Cardiac septum (tissue), 1 donor: ENCODE measurements at places on chromosomes 2 and 18.

DNA sequence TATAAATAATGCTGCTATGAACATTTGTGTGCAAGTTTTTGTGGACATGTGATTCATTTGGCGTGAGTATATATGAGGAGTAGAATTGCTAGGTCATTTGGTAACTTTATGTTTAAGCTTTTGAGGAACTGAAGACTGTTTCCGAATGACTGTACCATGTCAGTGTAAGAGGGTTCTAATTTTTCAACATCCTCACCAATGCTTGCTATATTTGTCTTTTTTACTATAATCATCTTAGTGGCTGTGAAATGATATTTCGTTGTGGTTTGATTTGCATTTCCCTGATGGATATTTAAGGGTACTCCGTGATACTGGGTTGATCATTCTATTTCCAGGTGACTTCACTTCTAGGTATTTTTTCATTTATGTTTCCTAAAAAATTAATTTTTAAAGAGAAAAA is 241.1 kb downstream of the BCL2 start:
- no peak for DNase-seq

- no peak for DNase-seq
Observed at GRCh38 chr2:233290051-233290845, 17.4 kb upstream of the SAG start.

DNA sequence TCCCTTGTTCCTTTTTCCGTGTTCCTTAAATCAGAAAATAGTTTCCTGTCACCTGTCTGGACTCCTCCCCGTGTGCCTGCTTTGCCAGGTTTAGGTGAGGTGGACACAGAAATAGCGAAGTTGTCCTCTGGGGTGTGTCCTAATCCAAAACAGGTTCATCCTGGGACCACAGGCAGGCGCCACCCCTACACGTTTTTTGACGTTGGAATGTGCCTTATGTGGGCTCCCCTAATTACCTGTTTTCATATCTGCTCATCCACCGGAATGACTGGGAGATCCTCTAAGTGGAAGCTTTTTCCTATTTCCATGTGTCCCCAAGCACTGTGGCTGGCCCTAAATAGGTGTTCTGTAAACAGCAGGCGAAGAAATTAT is 49.0 kb upstream of the PAIP2B start:
- no peak for DNase-seq

DNA sequence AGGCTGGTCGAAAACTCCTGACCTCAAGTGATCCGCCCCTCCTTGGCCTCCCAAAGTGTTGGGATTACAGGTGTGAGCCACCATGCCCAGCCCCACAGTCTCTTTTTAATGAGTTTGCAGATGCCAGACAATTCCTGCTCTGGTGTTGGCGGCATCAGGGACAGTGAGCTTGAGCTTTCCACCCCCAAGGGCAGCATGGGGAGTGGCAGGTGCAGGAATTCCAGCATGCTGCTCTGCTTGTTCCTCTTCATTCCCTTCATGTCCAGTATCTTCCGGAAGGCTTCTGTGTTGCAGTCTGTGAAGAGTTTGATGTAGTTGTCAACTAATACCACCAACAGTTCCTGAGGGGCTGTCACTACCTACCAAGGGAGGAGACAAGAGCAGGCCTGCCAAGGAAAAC is 137.3 kb downstream of the SS18 start:
- DNase-seq = no peak

- DNase-seq = peak; percentile 62
Observed at GRCh38 chr2:1868683-1869141, 124.4 kb upstream of the PXDN start.

GRCh38 chr2:34853646-34854045 is 1254.5 kb upstream of the FAM98A start:
- no peak for DNase-seq

DNA sequence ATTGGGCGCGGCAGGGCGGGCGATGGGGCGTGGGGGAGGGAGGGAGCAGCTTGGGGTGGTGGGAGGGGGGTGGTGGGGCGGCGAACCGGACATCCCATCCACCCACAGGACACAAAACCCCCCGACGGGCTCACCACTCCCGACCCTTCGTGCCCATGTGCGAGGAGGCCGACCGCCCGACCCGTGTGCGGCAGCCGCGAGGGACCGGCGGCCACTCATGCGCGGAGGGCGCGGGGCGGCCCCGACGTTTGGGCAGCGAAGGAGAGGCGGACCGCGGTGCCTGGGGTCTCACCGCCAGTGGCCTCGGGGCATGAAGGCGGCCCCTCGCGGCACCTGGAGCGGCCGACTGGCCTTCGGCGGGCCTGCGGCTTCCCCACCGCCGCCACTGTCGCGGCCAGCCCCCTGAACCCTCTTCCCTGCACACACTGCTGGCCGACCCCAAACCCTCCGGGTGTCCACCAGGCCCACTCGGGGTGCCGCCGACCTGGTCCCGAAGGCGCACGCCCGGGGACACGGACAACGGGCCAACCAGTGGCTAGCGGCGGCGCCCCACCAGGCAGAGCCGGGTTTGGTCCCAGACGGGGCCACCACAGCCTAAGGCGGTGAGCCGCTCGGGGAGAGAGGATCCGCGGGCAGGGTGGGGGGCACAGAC is 94.6 kb upstream of the ANKRD30BL start:
- no peak for DNase-seq

- no peak for DNase-seq
Observed at GRCh38 chr18:56388571-56388970, 249.8 kb downstream of the TXNL1 start.

GRCh38 chr2:215723631-215724011 is 287.8 kb upstream of the FN1 start:
- DNase-seq = no peak

DNA sequence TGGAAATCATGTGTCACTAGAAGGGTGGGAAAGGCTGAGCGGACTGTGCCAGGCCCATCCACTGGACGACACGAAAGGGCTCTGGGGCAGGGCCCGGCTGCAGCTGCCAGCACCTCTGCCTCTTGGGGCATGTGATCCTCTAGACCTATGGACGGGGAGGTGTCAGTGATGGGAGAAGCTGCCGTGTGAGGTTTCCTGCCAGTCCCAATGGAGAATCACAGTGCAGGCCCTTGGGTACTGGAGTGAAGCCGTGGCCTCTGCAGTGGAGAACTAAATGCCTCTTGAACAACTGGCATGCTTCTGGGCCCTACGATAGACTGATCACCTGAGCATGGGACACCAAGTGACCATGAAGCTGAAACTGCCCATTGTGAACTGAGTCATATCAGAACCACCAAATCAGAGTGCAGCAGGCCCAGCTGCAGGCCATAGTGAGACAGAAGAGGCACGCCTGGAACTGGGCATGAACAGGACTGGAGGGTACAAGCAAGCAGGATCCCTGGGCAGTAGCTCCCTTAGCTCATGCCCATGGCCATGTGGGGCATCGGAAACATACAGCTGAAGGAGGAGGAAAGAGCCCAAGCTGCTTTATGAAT is 18.8 kb upstream of the RHOB start:
- DNase-seq = no peak

- DNase-seq = no peak
Observed at GRCh38 chr2:74658516-74658915, 4.5 kb downstream of the SEMA4F start.

- no peak for DNase-seq
Observed at GRCh38 chr18:73959352-73959751, 188.3 kb downstream of the FBXO15 start.

DNA sequence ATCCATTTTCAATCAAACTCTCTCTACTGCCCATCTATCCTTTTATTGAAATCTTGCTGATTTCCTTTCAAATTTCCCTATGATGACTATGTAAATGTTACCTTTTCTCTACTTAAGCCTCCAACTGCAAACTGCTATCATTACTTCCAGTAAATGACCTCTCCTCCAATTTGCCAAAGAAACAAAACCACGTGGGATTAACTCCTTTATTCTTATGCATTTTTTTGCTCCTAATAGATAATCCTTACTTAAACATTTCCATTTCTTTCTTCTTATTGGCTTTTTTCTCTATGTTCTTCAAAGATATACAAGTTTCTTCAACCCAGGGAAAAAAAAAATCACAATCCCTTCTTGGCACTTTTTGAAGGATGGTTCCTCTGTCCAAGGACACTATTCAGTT is 61.2 kb downstream of the CCDC88A start:
- no peak for DNase-seq

GRCh38 chr2:29223851-29224692 is 108.9 kb downstream of the CLIP4 start:
- peak; percentile 76 for DNase-seq

DNA sequence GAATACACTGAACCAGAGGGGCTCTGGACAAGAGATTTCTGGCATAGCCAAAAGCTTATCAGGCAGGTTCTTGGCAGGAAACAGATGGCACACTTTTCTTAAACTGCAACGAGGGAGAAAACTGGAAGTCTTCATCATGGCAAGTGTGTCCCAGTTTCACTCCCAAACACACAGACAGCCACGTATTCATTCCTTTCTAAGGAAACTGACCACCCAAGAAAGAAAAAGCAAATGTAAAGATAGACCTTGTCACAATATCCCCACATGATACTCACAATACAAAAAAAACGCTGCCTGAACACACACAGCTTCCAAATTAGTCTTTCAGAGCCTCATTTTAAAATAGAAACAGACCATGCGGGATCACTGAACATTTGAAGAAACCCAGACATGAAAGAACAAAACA is 40.6 kb upstream of the RTTN start:
- no peak for DNase-seq

DNA sequence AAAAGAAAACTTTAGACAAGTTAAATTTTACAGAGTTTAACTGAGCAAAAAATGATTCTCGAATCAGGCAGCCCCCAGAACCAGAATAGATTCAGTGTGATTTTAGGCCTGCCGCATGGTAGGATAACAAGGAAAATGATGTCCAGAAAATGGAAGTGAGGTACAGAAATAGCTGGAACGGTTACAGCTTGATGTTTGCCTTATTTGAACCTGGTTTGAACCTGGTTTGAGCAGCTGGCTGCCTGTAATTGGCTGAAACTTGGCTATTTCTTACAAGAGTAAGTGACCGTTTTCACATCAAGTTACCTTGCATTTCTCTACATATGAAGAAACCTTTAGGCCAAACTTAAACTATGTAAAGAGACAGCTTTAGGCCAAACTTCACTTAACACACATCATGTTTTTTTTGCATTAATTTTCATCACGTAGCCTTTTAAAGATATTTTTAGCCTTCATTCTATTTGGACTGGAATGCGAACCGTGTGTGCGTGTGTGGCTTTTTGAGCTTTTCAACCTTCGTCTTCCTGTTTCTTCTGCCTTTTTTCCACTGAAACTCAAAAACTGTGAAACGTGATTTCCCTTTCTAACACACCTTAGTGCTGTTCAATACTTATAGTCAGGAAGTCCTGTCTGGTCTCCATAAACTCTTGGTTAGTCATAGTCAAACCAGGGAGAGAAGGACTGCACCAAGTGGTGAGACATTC is 4.5 kb upstream of the POLE4 start:
- DNase-seq = no peak

- no peak for DNase-seq
Observed at GRCh38 chr2:238786792-238787490, 60.9 kb upstream of the TWIST2 start.

GRCh38 chr2:111905990-111906735 is 7.8 kb downstream of the MERTK start:
- no peak for DNase-seq
